Caco-2 (cell line): ENCODE measurements at places on chromosomes 13 and 19.

DNA sequence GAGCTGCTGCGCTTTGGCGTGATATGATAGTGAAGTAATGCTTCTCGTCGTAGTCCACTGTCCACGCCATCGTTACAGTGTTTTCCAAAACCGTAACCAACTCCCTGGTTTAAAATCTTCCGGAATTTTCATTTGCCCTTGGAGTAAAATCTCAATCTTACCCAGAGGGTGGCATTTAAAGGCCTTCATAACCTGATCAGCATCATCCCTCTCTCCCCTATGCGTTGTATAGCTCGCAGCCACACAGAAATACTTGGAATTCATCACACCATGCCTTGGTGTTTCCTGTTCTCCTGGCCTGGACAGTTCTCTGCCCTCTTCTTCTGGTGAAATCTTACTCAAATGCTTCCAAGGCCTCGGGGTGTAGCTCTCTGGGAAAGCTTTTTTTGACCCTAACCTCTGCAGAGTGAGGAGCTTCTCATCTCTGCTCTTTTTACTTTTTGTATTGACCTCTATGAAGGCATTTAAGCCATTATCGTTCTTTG, 839 bp downstream of the MPHOSPH8 start:
- peak; percentile 27 for DNase-seq

DNA sequence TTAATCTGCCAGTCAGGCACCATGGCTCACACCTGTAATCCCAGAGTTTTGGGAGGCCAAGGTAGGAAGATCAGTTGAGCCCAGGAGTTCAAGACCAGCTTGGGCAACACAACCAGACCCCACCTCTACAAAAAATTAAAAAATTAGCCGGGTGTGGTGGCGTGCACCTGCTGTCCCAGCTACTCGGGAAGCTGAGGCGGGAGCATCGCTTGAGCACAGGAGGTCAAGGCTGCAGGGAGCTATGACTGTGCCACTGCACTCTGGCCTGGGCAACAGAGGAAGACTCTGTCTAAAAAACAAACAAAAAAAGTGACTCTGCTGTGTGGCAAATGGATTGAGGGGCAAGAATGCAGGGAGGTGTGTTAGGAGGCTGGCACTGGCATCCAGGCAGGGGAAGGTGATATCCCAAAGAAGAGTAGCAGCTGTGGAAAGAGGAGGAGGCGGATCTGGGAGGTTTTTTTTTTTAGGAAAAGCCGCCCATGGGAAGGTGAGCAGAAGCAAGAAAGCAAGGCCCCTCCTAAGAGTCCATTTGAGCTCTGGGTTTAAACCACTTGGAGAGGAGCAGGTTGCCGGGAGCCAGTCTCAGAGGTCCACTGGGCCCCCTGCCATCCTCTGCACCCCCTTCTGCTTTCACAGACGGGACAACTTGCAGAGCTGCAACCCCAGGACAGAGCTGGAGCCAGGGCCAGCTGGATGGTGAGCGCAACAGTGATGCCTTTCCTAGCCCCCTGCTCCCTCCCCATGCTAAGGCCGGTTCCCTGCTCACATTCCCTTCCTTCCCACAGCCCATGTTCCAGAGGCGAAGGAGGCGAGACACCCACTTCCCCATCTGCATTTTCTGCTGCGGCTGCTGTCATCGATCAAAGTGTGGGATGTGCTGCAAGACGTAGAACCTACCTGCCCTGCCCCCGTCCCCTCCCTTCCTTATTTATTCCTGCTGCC, 2.1 kb downstream of the HAMP start:
- DNase-seq, result no peak

GRCh38 chr19:4678881-4679790, 9.0 kb upstream of the MYDGF start:
- DNase-seq, result peak; percentile 49

DNA sequence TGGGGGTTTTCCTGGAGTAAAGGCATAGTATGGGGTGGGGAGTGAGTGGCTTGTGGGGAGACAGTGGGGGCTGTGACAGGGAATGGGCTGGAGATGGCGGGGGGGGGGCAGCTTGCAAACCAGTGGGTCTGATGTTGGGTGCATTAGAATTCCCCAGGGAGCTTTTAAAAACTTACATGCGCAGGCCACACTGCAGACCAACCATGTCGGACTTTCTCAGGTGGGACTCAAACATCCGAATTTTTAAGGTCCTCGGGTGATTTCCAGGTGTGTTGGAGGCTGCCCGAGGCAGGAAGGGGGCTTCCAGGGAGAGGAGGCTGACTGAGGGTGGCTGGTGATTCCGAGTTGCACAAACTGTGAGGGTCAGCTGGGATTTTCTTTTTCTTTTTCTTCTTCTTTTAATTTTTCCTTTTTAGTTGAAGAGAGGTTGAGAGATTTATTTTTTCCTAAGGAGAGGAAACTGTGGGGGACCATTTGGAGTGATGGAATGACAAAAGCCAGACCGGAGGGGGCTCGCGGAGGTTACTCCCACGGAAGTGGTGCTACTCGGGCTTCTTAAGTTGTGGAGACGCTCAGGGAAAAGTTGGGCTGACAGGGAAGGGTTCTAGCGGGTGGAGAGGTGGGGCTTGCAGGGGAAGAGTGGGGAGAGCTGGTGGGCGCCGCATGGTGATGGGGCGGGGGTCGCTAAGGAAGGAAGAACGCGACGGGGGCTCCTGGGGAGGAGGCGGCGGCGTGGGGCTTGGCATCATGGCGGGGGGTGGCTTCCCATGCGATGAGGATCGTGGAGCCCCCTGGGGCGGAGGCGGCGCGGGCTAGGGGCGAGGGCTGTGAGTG, 997 bp upstream of the CACNG8 start:
- DNase-seq, result no peak

DNA sequence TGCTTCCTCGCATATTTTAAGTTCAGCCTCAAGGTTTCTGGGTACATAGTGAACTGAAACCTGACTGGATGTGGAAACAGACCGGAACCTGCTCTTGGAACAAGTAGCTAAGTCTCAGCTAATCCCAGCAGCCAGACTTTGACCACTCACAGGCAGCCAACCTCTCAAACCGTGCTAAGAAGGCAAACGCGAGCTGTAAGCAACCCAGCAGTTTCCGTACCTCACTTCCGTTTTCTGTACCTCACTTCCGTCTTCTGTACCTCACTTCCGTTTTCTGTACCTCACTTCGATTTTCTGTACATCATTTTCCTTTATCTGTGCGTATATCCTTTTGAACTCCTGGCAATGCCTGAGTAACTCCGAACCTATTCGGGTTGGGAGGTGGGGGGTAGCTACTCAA, 96.8 kb downstream of the SUCLA2 start:
- DNase-seq, result no peak

- DNase-seq, result no peak
Observed at GRCh38 chr13:93298713-93299112, 72.1 kb downstream of the GPC6 start.

DNA sequence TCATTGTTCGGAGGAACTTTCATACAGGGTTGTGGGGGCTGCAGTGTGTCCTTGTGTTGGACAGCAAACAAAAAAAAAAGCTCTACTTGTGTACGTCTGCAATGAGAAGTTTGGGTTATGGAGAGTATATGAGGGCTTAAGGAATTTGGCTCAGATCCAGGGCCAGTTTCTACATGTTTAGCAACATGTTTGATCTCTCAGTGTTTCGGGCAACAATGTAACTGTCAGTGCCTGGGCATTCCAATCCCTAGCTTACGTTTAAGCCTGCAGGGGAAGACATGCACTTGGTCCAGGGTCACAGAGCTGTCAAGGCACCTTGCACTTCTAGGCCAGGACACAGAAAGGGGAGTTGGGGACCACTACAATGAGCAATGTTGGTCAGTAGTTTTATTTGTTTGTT, 13.9 kb downstream of the ZNF543 start:
- DNase-seq, result no peak

DNA sequence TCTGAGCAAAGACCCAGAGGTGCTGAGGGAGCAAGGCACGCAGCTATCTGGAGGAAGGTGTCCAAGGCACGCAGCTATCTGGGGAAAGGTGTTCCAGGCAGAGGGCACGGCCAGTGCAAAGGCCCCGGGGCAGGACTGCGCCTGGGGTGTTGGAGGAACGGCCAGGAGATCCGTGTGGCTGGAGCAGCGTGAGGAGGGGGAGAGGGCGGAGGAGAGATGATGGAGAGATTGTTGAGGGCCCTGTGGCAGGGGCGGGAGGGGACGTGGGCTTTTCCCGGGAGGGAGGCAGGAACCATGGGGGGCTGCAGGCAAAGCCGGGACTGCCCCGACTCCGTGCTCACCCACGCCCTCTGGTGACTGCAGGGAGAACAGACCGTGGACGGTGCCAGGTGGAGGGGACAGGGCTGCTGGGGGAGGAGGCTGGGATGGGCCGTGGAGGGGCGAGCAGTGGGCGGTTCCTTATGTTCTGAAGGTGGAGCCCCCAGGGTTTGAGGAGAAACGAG, 13.3 kb upstream of the MISP start:
- peak; percentile 59 for DNase-seq

DNA sequence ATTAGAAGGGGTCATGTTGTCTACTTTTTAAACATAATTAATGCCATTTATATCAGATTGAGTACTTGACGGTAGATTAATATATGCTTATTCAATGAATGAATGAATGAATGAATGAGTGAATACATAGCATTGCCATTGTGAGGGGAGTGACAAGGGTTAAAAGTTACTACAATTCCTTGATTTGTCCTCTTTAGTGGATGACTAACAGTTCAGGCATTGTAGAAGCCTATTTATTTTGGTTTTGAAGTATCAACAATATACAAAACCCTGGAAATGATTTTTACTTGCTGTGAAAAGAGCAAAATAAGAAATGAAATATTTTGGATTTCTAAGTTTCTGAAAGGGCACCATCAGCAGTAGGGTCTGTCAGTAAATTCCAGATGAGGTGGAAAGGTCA, 122.7 kb downstream of the CYSLTR2 start:
- no peak for DNase-seq

GRCh38 chr13:70424428-70424827, 316.2 kb upstream of the KLHL1 start:
- DNase-seq, result peak; percentile 54

GRCh38 chr13:94617389-94618000, 15.8 kb downstream of the GPR180 start:
- DNase-seq, result peak; percentile 47

GRCh38 chr13:43359536-43359935, 336.1 kb downstream of the DNAJC15 start:
- DNase-seq, result no peak

- no peak for DNase-seq
Observed at GRCh38 chr19:46665072-46665471, 4.1 kb upstream of the DACT3 start.

DNA sequence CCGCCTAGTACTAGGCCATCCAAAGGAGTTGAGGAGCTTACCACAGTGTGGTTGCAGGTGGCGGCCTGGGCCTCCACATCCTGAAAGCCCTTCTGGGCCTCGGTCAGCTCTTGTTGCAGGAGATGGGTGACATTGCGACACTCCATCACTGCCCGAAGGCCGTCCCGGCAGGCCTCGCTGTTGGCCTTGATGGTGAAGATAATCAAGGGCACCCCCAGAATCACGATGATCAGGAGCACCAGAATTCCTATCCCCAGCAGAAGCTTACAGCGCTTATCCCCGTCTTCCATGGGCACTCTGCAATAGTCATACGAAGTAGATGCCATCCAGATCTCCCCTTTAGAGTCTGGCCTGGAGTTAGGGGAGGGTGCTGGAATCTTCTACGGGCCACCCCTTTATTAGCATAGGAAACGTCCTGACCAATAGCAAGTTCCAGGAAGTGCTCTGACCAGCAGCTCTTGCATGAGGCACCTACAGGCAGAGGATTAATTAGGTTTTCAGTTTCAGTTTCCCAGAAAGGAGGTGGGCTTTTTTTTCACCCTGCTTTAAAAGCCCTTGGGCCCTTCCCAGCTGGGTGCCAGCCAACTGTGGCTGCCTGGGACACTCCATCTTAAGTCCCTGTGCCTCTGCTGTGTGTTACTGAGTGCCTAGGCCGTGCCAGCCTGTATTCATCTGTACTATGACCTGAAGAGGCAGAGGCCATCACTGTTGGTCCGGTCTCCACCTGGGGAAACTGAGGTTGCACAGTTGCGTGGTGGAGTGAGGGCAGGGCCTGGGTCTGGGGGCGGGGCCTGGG, at the start of gene BST2:
Gene BST2 (minus strand): TSS at position 381 of the 796 bp plus-strand sequence. CDS start 55 bp downstream, at position 326.
- peak; percentile 80 for DNase-seq

DNA sequence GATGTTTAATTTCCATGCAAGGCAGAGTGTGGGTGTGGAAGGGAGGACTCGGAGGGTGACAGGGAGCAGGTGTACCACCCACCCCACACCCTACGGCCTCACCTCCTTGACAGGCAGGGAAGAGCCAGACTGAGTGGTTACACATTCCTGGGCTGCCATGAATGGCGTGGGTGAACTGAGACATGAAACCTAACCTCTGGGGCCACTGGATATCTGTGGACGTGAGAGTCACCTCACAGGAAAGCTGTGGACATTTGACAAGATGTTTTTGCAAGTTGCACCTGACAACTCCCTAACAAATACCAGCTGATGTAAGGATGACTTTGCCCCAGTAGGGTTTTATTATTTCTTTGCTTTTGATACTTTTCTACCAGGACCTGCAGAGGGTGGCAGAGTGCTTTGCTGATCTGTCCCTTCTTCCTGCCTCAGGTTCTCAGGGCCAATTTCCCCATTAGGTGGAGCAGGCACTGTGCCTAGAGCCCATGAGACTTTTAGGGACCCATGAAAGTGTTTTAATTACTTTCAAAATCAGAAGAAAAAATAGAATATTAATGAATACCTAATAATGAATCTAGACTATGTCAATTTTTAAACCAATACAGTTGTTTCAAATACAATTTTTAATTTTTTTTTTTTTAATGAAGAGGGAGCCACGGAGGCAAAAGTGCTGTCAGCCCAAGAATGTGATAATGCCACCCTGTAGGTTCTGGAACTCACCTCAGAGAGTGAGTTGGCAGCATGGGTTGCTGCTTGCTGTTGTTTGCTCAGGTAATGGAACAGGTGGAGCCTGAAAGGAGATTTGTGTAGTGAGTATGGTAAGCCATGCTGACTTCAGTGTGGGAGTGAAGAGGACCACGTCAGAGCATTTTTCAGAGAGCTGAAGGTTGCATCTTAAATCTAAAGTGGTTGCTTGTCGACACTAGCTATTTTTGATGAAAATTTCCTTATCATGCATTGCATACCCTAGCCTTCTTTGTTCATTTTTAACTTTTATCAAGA, 58.0 kb upstream of the CYSLTR2 start:
- peak; percentile 65 for DNase-seq

DNA sequence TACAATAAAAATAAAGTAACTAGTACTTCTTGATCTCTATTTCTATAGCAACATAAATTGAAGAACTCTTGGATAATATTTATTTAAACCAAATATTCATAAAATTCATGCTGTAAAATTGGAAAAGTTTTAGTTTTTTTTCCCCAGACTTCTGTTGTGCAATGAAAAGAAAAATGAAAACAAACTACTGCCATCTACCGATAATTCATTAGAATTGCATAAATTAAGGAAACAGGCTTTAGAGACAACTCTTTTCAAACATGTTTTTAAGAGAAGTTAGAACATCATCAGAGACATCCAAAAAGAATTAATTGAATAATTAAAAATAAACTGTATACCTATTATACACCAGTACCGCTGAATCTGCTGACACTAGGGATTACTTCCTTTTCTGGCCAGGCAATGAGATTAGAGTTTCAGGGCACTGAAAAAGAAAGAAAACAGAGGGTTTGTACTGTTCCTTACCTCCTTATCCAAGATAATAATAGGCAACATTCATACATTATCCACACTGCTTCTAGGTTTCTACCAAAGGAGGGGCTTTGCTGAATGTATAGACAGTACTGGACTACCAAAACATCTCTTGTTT, 4.9 kb downstream of the CCDC122 start:
- no peak for DNase-seq
